ENCODE measurements at places on chromosomes 2 and 18.
A peak's percentile ranks its signal among the peaks of the same experiment; 100 is the strongest.

DNA sequence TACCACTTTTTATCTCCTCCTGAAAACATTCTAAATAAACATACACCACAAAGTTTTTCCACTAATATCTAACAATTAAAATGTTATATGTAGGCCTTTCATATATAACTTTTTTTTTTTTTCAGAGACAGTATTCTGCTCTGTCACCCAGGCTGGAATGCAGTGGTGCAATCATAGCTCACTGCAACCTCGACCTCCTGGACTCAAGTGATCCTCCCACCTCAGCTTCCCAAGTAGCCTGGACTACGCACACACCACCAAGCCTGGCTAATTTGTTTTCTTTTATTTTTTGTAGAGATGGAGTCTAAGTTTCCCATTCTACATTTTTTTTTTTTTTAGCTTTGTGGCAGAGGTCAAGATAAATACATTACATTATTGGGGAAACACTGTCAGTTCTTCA is 1612.6 kb upstream of the NXPH2 start:
- DNase-seq, result no peak

- no peak for DNase-seq
Observed at GRCh38 chr2:206095536-206096332, 9.8 kb upstream of the INO80D start.

DNA sequence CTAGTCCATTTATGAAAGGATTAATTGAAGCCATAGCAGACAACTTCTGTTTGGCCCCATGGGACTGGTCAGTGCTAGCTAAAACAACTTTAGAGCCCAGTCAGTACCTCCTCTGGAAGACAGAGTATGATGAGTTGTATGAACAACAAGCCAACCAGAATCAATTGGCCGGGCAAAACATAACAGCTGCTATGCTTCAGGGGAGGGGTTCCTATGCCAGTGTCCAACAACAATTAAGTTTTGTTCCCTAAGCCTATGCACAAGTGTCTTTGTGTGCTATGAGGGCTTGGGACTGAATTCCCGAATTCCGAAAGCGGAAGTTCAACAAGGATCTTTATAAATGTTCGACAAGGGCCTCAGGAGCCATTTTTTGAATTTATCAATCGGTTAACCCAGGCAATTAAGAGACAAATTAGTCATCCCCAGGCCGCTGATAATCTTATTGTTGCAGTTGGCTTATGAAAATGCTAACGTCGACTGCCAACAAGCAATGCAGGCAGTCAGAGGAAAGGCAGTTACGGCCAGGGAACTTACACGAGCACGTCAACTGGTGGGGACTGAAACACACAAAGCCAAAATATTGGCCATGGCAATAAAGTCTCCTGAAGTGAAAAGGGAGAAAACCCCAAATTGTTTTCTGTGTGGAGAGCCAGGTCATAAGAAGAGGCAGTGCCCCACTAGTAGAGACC is 57.9 kb downstream of the ZNF638 start:
- DNase-seq, result no peak

- peak; percentile 9 for DNase-seq
Observed at GRCh38 chr2:46978723-46979122, 63.1 kb upstream of the MCFD2 start.

- no peak for DNase-seq
Observed at GRCh38 chr2:108575132-108575966, 41.1 kb downstream of the LIMS1 start.

- peak; percentile 4 for DNase-seq
Observed at GRCh38 chr18:9494778-9495331, 19.5 kb downstream of the RALBP1 start.

- DNase-seq, result no peak
Observed at GRCh38 chr2:210198326-210198725, 26.9 kb downstream of the ACADL start.

- no peak for DNase-seq
Observed at GRCh38 chr2:192148620-192149321, 46.0 kb downstream of the TMEFF2 start.

DNA sequence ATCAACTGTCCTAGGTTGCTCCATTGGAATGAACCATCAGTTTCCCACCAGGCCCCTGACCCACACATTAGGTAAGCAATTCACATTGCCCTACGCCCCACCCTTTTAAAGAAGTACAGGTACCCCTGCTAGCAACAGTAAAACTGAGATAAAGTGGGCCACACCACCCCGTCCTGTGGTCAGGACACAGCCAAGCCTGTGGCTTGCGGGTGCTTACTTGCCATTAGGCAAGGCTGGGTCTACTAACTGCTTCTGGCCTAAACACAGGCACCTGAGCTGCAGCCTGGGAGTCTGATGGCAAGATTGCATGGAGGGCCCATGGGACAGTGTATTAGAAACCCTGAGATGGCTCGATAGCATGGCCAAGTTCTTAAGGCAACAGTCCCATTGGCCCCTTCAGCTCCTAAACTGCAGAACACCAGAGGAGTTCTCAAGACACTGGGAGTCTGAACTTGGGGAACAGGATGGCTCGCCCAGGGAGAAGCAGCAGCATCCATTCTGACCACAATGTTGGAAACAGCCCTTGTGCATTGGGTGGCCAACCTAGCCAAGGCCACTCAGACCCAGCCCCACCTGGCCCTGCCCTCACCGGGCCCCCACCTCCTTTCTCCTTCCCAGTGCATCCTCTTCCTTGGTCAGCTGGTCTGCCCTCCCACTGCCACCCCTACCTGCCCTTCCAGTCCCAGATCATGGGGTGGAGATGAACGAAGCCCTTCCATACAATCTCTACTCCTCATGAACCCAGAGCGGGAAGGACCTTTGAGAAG is 177.1 kb downstream of the TNS1 start:
- no peak for DNase-seq

DNA sequence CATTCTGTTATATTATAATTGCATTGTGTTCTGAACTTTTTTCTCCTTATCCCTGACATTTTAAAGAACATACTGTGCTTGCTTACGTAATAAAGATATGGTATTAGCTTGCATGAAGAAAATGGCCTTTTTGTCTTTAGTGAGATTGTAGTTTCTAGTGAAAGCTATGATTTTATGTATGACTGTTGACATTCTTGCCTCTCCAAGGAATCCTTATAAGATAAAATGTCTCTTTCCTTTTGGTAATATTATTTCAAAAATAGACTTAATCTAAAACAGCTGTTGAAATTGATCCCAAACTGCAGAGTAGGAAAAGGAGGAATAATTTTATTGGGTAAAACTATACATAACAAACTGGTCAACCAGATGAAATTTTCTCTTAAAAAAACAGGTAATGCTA is 40.8 kb upstream of the CCDC102B start:
- DNase-seq, result no peak

DNA sequence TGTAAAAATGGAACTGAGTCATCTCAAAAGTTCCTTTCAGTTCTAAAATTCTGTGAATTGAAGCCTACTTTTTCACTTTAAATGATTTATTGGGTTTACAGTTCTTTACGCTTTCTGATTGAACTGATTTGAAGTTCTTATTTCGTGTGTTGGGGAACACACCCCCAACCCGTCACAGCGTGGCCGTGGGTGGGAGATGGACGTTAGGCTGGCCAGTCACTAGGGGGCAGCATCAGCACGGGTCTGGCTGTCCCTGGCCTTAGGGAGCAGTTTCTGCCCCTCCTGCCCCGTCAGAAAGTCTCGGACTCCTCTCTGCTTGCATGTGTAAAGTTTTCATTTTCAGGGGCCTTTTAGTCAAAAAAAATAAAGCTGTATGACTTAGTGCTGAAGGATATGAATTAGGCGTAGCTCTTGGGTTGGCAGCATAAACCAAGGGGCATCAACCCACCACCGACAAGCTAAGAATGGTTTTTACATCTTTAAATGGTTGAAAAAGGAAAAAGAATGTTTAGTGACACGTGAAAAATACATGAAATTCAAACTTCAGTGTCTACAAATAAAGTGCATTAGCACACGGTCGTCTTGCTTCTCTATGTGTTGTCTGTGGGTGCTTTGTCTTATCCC is 63.4 kb downstream of the ZCCHC2 start:
- peak; percentile 66 for DNase-seq

DNA sequence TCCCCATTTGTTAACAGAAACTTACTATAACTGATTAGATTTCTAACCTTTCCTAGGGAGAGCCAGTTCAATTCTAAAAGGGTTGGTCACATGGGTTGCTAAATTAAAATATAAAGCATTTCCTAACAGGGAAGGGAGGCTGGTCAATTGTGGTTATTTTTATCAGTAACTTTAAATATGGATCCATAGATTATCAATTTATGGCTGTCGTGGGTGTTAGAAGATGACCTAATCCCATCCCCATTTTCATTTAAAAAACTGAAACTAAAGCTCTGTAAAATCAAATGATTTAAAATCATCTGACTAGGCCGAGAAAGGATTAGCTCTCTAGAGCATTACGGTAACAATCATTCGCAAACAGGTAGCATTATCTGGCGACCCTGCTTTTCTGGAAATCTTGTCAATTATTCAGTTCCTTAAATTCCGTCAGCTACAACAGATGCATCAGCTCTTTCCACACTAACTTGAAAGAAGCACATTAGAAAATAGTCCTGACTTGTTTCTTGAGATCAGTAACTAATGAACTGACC is 953 bp upstream of the HNRNPA3 start:
- DNase-seq, result no peak

GRCh38 chr2:12402440-12403139 is 314.1 kb upstream of the TRIB2 start:
- no peak for DNase-seq

DNA sequence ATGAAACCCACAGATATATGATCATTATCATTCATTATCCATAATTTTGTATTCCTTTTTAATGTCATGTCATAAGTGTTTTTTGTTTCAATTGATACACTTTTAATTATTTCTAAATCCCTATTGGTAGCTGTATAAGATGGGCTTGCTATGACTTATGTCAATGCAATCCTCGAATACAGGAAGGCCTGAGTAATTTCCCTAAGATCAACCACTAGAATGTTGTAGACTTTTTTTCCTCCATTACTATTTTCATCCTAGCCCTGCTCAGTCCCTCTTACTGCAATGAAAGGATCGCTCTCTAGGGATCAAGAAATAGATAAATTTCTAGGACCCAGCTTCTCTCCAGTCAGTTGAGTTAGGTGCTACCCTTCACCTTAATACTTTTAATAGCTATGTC is 186.3 kb downstream of the KCNE4 start:
- DNase-seq, result no peak

GRCh38 chr2:207416111-207416510 is 113.7 kb upstream of the CREB1 start:
- no peak for DNase-seq

GRCh38 chr18:58894930-58895329 is 30.3 kb downstream of the ZNF532 start:
- DNase-seq, result no peak

GRCh38 chr2:241974096-241974495 is 104.6 kb downstream of the RTP5 start:
- DNase-seq, result no peak

DNA sequence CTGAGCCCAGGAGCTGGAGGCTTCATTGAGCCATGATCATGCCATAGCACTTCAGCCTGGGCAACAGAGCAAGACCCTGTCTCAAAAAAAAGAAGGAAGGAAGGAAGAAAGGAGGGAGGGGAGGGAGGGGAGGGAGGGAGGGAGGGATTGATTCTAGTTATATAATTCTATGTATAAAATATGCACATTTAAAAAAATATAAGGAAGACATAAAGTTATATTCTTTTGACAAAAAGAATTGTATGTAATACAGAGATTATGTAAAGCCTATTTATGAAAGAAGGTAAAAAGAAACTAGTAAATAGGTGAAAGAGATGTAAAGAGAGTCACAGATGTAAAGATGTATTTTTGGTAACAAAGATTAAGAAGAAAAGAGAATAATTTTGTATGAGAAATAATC is 17.6 kb downstream of the TMSB10 start:
- DNase-seq, result no peak

- no peak for DNase-seq
Observed at GRCh38 chr18:63590373-63590772, 3.2 kb downstream of the SERPINB13 start.

DNA sequence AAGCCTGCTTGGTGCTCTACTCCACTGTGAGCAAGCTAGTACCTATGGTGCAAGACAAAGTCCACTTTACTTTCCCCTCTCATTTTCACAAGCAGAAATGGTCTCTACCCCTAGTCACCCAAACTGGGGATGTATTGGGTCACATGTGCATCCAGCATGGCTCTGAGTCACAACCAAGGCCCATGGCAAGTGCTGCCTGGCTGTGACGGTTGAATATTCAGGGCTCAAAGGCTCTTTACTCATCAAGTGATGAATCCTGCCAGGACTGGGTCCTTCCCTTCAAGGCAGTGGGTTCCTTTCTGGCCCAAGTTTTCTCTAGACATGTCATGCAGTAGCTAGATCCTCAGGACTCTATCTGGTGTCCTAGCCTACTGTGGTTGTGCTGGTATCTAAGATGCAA is 311.5 kb downstream of the DLGAP1 start:
- no peak for DNase-seq

GRCh38 chr2:192005211-192005610 is 158.3 kb upstream of the CAVIN2 start:
- DNase-seq, result no peak

GRCh38 chr2:25981596-25982272 is 563 bp downstream of the KIF3C start:
- DNase-seq, result no peak

DNA sequence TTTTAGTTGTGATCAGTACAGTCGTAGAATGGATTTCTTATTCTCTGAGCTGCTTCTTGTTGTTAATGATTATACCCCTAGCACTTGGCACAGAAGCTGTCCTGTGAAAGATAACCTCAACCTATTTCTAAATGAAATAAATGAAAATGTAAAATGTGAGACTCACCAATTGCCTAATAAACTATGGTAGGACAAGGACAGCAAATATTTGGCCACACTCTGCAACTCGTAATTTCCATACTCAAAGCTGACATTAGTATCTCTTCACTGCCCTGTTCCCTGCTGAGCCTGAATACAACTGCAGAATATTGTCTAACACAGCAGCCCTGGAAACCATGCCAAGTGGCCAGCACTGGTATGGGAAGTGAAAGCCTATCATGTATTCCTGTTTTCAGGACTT is 34.5 kb downstream of the TMEM182 start:
- DNase-seq, result no peak

DNA sequence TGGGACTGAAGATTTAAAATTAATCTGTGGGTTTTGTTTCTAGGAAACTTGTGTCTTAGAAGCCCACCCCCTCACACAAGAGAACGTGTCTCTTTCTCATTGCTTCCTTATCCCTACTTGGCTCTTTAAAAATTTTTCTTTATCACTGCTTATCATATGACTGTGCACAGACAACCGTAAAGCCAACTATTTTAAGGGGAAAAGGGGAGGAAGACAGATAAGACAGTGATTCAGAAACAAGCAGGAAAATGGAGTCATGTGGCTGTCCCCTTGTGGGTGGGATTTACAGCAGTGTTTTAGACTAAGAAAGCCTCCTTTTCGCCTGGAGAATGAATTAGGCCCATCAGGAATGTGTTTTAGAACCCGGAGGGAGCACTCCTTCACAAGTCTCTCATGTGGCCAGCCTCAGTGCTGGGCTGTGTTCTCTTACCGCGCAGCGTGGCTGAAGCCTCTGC is 17.6 kb downstream of the PRKCE start:
- DNase-seq, result no peak

GRCh38 chr2:234620018-234620417 is 123.1 kb upstream of the ARL4C start:
- DNase-seq, result no peak
